Liver (tissue), 10 donors: ENCODE measurements at places on chromosomes 7 and 10.

- no peak for DNase-seq
Observed at GRCh38 chr10:11516431-11516746, 95.1 kb downstream of the USP6NL start.

- no peak for DNase-seq
Observed at GRCh38 chr10:88273567-88273966, 309.6 kb downstream of the RNLS start.

DNA sequence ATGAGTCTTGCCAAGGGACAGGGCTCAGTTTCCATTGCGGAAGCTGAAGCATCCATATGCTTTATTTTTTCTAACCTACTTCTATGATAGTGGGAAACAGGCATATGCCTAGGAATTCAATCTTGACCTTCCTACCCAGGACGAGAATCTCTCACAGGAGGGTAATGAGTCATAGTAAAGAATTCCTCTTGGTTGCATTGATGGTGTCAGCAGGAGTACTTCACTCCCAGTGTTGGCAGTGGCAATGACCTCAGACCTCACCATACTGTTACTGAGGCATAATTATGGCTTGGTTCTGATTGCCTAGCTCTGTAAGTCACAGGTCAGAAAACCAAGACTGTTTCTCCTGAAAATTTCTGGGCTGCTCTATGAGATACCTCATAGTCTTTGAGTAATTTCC lies 552.9 kb downstream of the ARL4A start:
- no peak for DNase-seq

- DNase-seq = no peak
Observed at GRCh38 chr7:133053321-133053891, 28.5 kb downstream of the CHCHD3 start.

GRCh38 chr7:128037880-128038619 lies 6.8 kb upstream of the LRRC4 start:
- DNase-seq = no peak

GRCh38 chr10:44913350-44914081 lies 2.4 kb downstream of the TMEM72 start:
- no peak for DNase-seq

DNA sequence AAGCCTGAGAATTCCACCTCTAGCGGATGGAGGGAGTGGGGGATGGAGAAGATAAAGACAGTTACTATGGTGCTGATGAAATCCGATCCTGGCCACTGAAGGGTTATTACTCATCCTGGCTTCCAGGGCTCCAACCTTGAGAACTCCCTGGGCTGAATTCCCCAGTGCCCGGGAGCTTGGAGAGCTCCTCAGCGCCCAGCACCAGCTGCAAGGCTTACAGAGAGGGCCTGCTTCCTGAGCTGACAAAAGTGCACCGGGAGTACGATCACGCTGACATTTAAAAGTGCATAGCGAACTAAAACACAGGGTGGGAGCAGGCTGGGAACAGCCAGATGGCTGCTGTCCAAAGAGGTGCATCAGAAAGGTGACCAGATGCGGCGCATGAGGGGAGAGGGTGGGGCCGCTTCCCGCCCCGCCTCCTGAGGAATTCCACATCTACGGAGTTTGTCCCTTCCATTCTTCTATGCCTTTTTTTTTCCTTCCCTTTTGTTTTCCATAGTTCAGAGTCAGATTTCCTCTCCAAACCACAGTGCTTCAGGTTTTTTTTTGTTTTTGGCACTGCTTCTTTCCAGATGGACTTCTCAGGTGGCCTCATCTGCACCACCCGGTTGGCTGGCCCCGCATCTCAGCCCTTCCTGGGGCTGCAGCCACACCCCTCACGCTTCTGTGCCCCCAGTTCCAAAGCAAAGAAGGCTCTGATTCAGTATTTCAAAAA lies 62.4 kb upstream of the MKRN1 start:
- DNase-seq = no peak

- DNase-seq = no peak
Observed at GRCh38 chr10:630581-631073, 58.8 kb downstream of the DIP2C start.

GRCh38 chr10:13087986-13088618 lies 11.9 kb upstream of the OPTN start:
- DNase-seq = no peak

- DNase-seq = no peak
Observed at GRCh38 chr10:35352512-35352911, 16.2 kb downstream of the CCNY start.

GRCh38 chr7:113774182-113774807 lies 144.5 kb downstream of the PPP1R3A start:
- DNase-seq = no peak

- DNase-seq = no peak
Observed at GRCh38 chr10:126115886-126116285, 219.5 kb downstream of the FANK1 start.

GRCh38 chr10:88186335-88186734 lies 322.9 kb downstream of the PTEN start:
- DNase-seq = no peak

DNA sequence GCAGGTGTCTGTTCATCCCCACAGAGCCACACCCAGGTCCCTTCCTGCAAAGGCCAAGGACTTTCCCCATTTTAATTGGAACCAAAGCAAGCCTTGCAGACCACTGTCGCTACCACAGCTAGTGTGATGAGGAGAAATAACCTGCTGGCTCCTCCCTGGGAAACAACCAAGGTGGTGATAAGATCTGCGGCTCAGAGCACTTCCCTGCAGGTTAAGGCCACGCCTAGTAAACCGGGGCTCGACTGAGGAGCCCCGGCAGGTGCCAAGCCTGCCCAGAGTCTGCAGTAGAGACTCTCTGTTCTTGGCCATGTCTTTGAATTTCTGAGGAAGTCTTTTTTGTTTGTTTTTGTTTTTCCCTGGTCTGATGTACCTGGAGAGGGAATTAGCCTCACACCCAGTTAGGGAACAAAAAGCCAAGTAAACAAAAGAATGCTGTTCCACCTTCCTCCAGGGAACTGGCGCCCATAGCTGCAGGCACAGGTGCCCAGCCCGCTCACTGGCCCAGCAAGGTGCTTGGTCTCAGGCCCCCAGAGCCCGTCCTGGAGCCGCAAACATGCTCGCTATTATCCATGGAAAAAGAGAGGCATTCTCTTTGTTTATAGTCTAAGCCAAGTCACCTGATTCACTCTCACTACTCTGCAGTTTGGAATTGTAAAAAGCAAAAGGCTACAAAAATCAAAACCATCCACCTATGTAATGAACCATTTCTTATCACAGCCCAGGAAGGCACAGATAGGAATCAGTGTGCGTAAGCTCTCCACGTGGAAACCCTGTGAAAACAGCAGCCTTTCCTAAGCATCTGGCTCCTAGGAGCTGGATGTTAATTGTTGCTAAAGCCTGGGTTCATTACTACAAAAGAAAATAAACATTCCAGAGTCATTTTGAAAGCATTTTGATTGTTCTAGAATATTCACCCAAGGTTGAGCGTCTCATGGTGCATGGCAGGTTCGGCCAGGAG lies 2.7 kb downstream of the GPR146 start:
- DNase-seq = no peak

- DNase-seq = no peak
Observed at GRCh38 chr10:17356820-17357219, 97.6 kb downstream of the ST8SIA6 start.

GRCh38 chr10:125172694-125173093 lies 12.3 kb upstream of the CTBP2 start:
- no peak for DNase-seq

DNA sequence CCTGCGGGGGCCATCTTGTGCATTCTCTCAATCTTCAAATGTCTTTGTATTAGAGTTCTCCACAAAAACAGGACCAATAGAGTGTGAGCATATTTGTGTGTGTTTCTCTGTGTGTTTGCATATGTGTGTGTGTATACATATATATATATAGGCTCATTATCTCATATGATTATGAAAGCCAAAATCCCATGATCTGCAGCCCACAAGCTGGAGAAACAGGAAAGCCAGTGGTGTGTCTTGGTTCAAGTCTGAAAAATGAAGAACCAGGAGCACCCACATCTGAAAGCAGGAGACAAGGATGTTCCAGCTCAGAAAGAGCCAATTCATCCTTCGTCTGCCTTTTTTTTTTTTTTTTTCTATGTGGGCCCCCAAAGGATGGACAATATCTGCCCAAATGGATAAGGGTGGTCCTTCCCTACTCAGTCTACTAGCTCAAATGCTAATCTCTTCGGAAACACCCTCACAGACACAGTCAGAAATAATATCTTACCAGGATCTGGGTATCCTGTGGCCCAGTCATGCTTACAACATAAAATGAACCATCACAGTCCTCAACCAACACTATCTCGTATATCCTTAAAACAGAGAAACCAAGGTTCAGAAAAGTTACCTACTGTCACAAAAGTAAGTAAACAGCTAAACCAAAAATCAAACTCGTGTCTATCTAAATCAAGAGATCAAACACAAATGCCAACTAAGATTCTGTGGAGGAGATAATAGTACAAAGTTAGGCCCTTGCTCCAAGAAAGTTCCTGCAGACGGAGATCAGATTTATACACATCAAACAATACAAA lies 141.9 kb downstream of the JMJD1C start:
- no peak for DNase-seq

- no peak for DNase-seq
Observed at GRCh38 chr7:66119245-66119850, 4.7 kb downstream of the CRCP start.

GRCh38 chr10:12872577-12872976 lies 128.9 kb downstream of the CCDC3 start:
- no peak for DNase-seq

DNA sequence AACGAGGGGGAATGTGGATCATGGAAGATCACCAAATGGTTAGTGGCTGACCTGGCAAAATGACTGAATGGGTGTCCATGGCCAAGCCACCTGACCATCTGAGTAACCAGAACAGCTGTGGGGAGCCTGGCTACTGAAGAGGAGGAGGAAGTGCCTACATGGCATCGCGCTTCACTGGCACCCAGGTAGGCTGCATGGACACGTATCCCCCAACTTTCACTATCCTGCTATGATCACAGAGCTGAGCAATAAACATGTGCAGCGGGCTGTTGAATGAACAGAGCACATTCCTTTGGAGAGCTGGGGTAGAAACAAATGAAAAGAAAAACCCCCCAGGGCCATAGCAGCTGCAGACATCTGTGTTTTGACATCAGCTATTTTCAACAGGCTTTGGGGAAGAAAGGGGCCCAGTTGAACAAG lies 6.5 kb downstream of the AKR1B1 start:
- DNase-seq = no peak

GRCh38 chr10:124562425-124563060 lies 100.9 kb downstream of the LHPP start:
- no peak for DNase-seq

DNA sequence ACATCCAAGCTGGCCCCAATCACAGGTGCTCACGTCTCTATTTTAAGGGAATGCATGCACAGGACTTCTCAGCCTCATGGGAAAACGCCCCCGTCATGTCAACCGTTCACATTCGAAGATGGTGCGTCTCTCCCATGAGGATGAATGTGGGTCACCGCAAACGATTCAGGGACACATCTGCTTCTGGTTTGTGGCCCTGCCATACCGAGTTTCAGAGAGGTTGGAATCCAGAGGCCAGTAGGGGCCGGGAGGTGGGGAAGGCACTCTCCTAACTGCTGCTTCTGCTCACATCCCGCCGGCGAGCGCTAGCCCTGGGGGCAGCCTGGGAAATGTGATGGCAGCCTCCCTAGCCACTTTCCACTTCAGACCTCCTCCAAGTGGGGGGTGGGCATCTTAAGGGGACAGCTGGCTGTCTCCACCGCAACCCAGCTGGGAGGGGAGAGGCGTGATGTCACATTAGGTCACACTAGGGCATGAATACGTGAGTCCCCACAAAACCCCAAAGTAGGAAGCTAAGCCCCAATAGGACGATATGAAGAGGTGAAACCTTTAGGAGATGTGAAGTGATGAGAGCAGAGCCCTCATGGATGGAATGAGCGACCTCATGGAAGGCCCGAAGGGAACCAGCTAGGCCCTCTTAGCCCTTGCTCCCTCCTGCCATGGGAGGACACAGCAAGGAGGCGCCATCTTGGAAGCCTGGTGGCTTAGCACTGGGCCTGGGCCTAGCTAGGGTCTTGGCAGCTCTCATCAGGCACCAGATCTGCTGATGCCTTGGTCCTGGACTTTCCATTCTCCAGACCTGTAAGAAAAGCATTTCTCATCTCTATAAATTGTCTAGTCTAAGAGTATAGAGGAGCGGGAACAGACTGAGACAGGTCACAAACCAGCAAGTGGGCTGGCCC lies 107.8 kb downstream of the TCERG1L start:
- no peak for DNase-seq

- no peak for DNase-seq
Observed at GRCh38 chr7:51236470-51237132, 80.0 kb downstream of the COBL start.

DNA sequence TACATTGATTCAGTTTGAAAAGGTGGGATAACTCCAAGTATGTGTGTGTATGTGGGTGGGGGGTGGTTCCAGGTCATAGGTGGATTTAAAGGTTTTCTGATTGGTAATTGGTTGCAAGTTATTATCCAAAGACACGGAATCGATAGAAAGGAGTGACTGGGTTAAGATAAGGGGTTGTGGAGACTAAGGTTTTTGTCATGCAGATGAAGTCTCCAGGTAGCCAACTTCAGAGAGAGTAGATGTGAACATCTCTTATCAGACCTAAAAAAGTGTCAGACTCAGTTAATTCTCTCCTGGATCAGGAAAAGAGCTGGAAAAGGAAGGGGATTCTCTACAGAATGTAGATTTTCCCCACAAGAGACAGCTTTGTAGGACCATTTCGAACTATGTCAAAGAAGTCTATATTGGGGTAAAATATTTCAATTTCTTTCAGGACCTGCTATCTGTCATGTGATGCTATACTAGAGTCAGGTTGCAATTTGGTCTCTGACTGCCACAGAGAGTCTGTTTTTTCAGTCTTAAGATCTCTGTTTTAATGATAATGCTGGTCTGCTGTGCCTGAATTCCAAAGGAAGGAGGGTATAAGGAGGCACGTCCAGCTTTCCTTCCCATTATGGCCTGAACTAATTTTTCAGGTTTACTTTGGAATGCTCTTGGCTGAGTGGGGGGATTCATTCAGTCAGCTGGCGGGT lies 3.6 kb downstream of the C7orf57 start:
- DNase-seq = no peak

DNA sequence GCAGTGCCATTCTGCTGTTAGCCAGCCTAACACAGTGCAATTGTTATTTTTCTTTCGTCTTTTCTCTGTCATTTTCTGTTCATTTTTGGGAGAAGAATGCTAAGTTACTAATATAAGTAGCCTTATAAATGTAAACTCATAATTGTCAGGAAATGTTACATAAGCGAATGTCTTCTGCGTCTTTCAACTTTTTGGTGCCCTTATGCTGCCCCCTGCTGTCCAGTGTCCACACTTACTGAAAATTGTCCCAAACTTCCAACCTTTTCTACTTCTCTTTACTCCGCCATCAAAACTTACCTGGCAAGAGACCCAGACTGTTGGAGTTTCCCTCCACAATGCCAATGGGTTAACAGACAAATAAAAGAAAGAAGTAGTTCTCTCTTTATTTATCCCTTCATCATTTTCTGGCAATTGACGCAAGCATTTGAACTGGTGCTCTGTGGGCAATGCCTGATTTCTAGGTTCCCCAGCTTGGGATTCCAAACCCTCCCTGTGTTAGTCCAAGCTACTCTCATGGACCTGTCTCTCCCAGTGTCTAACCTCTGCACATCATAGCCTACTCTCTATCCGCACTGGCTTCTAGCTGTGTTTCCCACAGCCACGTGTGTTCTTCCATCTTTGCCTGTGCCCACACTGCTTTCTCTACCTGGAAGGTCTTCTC lies 21.0 kb upstream of the EPC1 start:
- peak; percentile 78 for DNase-seq

GRCh38 chr7:134343796-134344195 lies 27.1 kb upstream of the SLC35B4 start:
- DNase-seq = no peak
